ENCODE measurements at places on chromosomes 5 and 9.
A peak's percentile ranks its signal among the peaks of the same experiment; 100 is the strongest.

- DNase-seq, result peak; percentile 82
These were observed at the start of gene RASGEF1C for GRCh38 chr5:180209137-180209581. TSS of gene RASGEF1C (minus strand) at chr5:180209211. CDS start at chr5:180138052, 71,159 bp downstream.

DNA sequence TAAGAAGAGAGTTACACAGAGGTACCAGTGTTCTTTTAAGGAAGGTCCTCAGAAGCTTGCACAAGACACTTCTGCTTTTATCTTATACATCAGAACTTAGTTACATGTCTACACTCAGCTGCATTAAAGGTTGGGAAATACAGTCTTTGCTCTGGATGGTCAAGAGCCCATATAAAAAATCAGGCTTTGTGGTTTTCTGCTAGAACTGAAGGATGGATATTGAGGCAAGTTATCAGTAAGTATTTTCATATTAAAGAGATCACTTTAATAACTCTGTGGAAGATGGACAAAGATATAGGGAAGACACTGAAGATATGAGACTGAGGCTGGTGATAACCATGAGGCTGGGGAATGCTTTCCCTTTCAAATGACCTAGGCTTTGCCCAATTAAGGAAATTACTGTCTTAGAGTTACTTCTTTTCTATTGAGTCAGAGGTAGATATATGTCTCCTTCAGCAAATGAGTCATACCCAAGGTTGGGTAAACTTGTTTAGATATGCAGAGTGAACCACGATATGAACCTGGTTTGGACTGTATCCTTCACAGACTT, 87.0 kb upstream of the TNC start:
- no peak for DNase-seq

DNA sequence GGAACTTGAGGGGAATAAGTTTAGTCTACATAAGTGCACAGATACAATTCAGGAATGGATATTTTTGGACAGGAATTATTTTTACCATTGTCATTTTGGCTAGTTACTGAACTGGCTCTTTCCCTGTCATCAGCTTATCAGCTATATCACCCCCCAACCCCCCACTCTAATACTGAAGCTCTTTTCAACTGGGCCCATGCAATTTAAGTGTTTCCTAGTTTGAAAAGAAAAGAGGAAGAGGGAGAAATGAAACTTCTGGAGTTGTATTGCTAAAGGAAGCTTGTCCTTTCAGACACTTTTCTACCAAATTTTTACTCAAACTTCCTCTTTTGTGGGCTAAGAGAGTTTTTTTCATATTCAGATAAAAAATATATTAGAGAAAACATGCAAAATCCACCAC, 18.5 kb upstream of the TIMD4 start:
- no peak for DNase-seq

GRCh38 chr5:17304282-17304681, 86.9 kb downstream of the BASP1 start:
- no peak for DNase-seq
